Gastrocnemius medialis (tissue), 4 donors: ENCODE measurements at places on chromosomes 12 and 14. TPM values are rescaled to one million over a fixed set of nuclear protein-coding genes. Genes with fewer than 3 reads are reported as not detected.

Gene NDUFA9
- 72.3 TPM for total RNA-seq

Gene TTC5
- total RNA-seq, result 5.2 TPM

Gene PLEKHA5
- 1.5 TPM for total RNA-seq

DNA sequence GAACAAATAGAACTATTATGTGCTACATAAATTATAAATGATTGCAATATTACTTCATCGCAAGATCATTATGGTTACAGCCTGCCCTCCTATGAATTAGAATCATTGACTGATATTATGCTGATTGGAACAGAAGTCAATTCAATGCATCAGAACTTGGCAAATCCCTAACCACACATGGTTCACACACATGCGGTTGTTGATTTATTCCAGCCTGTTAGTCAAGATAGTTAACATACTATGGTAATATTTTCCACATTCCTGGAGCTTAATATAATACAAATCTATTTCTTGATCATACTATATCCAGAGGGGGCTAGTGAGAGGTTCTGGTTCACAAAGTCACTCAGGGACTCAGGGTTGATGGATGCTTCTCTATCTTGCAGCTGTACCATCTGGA, 9.7 kb upstream of the CACNA1C start:
- H3K27me3 ChIP-seq, result peaks cover 9% of the 10 kb centered on the region
- no peak for DNase-seq
- no peaks in the 10 kb centered on the region for H3K4me1 ChIP-seq
- no peaks in the 10 kb centered on the region for H3K36me3 ChIP-seq

DNA sequence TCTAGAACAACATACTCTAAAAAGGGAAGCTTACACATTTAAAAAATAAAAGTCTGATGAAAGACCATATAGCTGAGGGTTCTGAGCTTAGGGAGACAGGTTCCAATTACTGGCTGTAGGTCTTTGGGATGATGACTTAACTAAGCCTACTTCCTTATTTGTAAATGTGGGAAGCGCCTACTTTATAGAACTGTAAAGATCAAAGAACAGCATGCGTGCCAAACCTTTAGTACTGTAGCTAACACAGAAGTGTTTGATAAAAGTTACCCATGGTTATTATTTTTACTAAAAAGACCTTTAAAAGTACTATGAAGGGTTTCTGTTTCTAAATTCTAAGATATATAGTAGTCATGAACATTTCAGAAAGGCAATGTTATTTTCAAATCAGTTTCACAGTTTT, 35.7 kb downstream of the STK38L start:
- H3K27ac ChIP-seq, result no peak overlapping the region
- no peaks in the 10 kb centered on the region for H3K36me3 ChIP-seq
- H3K4me3 ChIP-seq, result no peak overlapping the region
- H3K4me1 ChIP-seq, result peaks cover 25% of the 10 kb centered on the region
- DNase-seq, result no peak
